ENCODE measurements at places on chromosomes 12 and 14.
A peak's percentile ranks its signal among the peaks of the same experiment; 100 is the strongest.

DNA sequence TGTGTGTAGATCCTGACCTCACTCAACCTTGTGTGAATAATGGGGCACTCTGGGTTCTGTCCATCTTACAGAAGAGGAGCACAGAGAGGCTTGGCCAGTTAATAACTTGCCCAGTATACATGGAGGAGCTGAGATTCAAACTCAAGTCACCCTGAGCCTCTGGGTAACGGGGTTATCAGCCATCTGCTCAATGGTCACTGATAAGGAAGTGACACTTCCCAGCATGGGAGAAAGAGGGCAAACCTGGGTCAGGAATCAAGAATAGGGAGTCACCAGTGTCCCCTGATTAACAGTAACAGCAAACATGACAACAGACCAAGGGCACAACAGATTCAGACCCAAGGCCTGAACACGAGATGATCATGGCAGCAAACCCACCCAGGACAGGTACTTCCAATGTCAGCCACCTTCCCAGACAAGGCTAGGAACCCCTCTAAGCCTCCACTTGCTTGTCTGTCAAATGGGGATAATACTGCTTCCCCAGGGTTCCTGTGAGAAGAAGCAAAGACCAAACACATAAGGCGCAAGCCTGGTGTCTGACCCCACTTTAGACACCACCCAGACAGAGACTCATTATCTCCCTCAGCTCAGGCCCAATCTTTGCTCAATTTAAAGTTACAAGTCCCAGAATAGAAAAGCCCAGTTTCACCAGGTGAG, 3.6 kb downstream of the CCDC85C start:
- DNase-seq, result no peak

- DNase-seq, result peak; percentile 72
Measured at GRCh38 chr12:42299392-42300308, 26.2 kb downstream of the ZCRB1 start.

DNA sequence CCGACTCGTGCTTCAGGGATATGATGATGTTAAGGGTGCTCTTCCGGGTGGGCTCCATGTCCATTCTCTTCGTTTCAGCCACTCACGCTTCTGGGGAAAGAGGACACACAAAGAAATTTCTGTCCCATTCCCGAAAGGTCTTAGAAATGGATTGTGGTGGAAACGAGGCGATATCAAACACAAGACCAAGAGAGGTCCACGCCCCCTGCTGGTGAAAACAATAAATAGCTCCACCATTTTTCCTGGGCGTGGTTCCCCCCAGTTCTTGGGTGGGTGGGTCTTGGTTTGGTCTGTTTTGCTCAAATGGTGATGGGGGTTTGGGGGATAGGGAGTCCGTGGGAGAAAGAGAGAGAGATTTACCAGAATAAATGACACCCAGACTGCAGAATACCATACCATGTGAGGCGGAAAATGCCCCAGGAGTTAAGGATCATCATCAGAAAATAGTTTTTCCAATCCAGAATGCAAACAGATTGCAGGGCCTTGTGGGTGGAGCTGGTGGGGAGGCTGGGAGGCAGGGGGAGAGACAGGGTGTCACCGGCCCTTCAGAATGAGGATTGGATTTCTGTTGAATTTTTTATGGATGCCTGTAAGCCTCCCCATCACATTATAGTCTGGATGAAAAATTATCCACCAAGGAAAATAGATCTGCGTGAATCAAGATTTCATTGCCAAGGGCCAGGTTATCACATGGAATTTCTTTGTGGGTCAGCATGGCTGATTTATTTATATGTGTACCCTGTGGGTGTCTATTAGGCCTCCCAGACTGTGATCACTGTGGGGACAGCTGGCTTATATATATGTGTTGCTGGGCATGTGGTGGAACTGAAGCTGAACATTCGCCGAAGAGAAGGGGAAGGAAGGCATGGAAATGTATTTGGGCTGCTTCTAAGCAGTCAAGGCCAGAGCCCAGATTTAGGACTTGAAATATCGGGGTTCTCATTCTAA, 55.8 kb downstream of the SRRM4 start:
- peak; percentile 53 for DNase-seq

DNA sequence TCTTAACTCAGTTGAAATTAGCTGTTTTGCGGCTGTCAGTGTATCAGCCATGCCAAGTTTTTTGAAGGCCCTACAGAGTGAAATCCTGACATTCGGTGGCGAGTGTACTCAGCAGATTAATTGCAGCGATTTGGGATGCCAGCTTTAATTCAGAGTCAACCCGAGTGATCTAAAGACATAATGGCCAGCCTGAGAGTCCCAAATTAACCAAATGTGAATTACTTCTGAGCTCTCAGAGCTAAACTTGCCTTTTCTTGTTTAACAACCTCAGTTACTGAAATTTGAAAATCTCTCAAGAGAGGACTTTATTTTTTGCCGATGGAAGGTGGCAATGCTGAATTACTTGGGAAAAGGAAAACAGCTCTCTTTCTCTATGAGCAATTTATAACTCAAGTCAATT, 148.5 kb downstream of the GLT1D1 start:
- no peak for DNase-seq

DNA sequence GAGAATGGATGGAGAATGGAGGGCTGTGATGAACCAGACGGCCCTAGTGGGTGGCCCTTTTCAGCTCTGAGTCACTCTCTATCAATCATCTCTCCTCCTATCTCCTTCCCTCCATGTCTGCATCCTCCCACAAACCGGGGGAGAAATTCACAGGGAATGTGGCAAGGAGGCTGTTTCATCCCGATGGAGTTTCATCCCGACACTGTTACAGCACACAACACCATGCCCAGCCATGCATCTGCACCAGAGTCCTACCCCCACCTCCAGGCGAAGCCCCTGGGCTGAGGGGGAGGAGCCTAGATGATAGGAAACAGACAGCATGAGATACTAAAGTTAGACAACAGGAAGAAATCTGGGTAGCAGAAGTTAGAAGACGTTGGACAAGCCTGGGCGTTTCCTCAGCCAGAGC, 20.8 kb downstream of the SLC8B1 start:
- no peak for DNase-seq

- DNase-seq, result peak; percentile 57
Measured at GRCh38 chr14:51369814-51370213, 129.8 kb downstream of the TMX1 start.

DNA sequence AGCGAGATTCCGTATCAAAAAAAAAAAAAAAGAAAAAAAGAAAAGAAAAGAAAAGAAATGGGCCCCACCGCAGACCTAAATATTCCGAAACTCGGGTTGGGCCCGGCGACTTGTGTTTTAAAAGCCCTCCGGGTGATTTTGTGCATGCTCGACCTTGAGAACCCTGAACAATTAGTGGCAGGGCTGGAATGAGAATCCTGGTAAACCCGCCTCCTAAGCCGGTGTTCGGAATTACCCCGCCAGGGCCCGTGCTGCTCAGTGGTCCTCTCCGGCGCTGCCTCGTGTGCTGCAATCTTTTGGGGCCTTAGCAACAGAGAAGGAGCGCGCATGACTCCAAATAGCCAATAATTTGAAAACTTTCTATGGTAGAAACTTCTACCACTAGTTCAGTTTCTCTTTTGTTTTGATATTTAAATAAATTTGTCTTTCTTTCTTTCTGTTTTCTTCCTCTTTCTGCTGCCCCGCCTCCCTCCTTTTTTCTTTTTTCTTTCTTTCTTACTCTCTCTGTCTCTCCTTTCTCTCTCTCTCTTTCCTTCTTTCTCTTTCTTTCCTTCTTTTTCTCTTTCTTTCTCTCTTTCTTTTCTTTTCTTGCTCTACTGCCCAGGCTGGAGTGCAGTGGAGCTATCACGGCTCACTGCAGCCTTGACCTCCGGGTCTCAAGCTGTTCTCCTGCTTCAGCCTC, 1.5 kb upstream of the GALNT6 start:
- peak; percentile 60 for DNase-seq

- no peak for DNase-seq
Measured at GRCh38 chr12:70559390-70559789, 77.8 kb downstream of the PTPRB start.

DNA sequence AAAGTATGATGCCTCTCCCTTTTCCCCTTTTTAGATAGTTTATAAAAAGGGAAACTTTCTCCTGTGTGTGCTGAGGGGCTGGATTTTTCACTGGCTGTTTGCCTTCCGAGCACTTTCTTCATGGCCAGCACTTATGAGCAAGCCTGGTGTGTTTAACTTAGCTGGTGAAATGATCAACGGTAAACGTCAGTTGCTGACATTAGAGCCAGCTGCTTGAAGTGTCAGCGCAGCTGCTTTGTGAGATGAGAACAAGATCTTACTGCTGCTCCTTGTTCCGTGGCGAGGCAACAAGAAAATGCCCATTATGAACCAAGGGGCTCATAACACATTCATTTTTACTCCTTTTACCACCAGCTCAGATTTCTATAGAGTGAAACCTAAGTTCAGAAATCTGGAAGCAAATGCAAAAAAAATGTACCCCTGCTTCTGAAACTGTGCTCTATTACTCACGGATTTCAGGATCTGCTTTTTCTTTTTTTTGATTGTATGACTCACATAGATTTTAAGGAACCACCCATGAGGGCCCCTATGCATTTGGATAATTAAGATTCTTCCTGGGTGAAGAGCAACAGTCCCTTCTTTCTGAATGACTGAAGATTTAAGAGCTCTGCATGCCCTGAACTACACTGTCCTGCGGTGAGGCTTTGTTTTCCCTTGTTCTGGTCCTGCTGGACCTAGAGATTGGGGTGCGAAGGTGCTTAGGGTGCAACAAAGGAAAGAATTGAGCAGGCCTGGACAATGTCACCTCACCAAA, 74.3 kb upstream of the CPM start:
- DNase-seq, result no peak

- peak; percentile 71 for DNase-seq
Measured at GRCh38 chr12:93572712-93573551, 457 bp downstream of the SOCS2 start.

- no peak for DNase-seq
Measured at GRCh38 chr14:35234012-35234805, 58.0 kb upstream of the PSMA6 start.

- no peak for DNase-seq
Measured at GRCh38 chr14:88232771-88233170, 90.3 kb downstream of the KCNK10 start.

- DNase-seq, result no peak
Measured at GRCh38 chr12:27488479-27488878, 35.5 kb upstream of the PPFIBP1 start.

GRCh38 chr14:50532502-50533240, at the start of gene MAP4K5:
Gene MAP4K5 (minus strand): TSS chr14:50532569. CDS start chr14:50532049, 520 bp downstream.
- DNase-seq, result peak; percentile 93

- peak; percentile 53 for DNase-seq
Measured at GRCh38 chr14:69573205-69573830, 1.4 kb downstream of the CCDC177 start.

DNA sequence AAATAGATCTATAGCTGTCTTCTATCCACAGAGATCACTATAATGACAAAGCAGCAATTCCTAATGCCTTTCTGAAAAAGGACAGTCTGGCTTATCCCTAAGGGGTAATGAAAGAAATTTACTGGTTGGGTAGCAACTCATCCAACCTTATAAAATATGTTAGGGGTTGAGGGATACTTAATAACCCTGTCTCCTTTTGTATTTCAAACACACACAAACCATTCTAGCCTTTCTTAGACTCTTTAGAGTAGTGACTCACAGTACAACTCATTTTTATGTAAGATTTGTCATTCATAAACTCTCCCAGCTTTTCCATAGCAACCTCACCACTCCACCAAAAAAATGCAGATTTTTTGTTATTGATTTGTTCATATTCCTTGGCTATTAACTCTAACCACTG, 167.9 kb downstream of the FSCB start:
- no peak for DNase-seq

GRCh38 chr12:23954332-23954731, 4.9 kb upstream of the SOX5 start:
- DNase-seq, result no peak

GRCh38 chr14:68727315-68728047, 65.4 kb downstream of the ZFP36L1 start:
- DNase-seq, result no peak

DNA sequence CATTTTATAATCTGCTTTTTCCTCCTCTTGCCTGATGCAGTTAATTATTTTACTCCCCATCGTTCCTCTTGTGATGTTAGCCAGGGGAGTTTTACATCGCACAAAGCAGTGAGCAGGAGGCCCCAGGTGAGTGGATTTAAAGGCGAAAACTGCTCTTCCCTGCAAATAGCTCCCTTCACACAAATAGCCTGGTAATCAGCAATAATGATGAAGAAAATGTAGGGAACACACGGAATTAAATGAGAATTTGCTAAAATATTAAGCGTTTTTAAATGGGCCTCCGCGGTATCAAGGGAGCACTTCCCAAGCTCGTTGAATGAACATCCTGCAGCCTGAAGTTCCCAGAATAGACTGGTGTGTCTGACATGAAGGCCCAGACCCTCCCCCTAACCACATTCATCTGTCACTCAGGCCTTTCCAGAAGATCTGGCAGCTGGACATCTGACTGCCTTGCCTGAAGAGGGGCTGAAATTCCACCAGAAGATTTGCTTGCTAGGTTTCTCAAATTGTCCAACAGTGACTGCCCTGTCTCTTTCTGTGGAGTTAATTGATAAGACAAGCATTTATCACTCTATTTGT, 127.2 kb downstream of the CCDC60 start:
- DNase-seq, result no peak

- no peak for DNase-seq
Measured at GRCh38 chr14:34671716-34672115, 41.8 kb upstream of the SNX6 start.

DNA sequence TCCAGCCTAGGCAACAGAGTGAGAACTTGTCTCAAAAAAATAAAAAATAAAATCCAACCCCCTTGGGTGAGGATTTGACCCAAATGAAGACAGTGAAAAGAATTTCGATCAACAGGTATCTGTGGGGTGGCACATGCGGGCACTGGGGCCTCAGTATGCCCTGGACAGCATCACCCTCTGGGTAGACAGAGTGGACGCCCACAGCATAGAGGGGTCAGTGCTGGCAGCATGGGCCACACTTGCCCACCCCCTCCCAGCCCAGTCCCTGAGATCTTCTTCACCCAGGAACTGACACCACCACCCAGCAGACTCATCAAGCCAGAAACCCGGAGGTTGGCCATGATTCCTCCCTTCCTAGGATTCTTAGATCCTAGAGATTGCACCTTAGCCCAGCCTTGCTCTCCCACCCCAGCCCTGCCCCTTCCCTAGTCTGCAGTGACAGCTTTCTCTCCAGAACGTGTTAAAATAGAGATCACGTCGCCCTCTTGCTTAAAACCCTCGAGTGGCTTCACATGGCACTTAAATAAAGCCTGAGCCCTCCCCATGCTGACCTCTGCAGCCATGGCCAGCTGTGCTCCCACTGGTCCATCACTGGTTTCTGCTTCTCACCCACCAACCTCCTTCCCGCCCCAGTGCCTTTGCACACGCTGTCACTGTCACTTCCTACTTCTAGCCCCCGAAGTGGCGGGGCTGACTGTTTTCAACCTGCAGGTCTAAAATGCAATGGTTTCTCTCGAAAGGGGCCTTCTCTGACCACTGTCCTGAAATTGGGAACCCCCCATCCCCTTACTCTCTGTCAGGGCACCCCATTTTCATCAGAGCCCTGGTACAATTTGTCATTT, 26.2 kb upstream of the DYNC1H1 start:
- DNase-seq, result no peak

GRCh38 chr12:4240161-4240783, 33.3 kb upstream of the CCND2 start:
- no peak for DNase-seq

DNA sequence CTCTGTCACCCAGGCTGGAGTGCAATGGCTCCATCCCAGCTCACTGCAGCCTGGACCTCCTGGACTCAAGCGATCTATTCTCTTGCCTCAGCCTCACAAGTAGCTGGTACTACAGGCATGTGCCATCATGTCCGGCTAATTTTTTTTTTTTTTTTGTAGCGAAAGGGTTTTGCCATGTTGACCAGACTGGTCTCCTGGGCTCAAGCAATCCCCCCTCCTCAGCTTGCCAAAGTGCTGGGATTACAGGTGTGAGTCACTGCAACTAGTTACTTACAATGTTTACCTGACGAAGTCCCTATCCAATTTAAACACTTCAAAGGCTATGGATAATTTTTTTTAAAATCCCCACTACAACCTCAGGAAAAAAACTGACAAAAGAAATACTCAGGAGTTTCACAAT, 1.8 kb downstream of the KRR1 start:
- no peak for DNase-seq
